Activated T-helper 2 cell treated with anti-CD3 and anti-CD28 coated beads, Interferon-gamma antibody, Interleukin-2, Interleukin-4, amounts not matched to agents 10 μg/mL and 5 μg/mL and 100 μg/mL, durations not matched to agents 14 hours and 24 hours and 36 hours (primary cell): ENCODE measurements at places on chromosomes 1 and 21. TPM values are rescaled to one million over a fixed set of nuclear protein-coding genes. Genes with fewer than 3 reads are reported as not detected.

Gene LCE3D
- not detected in 2 replicates for total RNA-seq

Gene FNDC10
- 10.4 and 11.8 TPM in 2 replicates for total RNA-seq

Gene LSS
- total RNA-seq, result 28.5 and 30.5 TPM in 2 replicates

Gene CFHR5
- not detected in 2 replicates for total RNA-seq

Gene ST6GALNAC3
- total RNA-seq, result 0.53 TPM in 1 of 2 replicates, not detected in the other

DNA sequence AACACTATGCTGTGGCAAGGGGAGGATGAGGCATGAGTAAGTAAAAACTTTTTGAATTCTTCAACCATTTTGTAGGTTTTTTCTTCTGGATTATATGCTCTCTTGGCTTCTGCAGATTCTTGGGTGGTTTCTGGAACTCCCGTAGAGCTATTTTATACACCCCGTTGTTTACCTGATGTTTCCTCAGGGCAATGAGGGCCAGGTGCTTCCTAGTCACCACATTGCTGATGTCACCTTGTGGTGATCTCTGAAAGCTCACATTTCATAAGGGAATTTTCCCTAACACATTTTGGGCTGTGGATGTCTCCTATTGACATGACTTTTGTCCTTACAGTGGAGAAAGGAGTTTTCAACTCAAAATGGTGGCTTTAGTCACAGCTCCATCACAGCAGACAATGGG is 356.6 kb downstream of the PLA2G4A start:
- no peaks in the 10 kb centered on the region for H3K4me1 ChIP-seq
- DNase-seq, result no peak
- no peaks in the 10 kb centered on the region for H3K36me3 ChIP-seq
- no peak overlapping the region for H3K27ac ChIP-seq

GRCh38 chr1:222927031-222927430 is 112.2 kb downstream of the DISP1 start:
- H3K4me1 ChIP-seq, result no peaks in the 10 kb centered on the region
- H3K27me3 ChIP-seq, result no peaks in the 10 kb centered on the region
- H3K36me3 ChIP-seq, result no peaks in the 10 kb centered on the region
- H3K4me3 ChIP-seq, result no peak overlapping the region

DNA sequence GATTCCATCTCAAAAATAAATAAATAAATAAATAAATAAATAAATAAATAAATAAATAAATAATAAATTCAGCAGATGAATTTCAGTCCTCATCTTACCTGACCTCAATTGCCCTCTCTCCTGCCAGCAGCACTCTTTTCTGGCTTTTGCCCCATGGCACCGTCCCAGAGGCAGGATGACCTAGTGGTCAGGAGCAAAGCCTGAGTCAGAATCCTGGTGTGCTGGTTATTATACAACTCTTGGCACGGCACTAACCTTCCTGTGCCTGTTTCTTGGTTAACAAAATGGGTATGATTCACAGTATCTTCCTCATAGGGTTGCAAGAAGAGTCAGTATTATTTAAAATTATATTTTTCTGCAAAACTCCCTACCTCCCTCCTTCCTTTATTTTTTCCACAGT is 43.0 kb downstream of the NKAIN1 start:
- H3K4me3 ChIP-seq, result no peak overlapping the region
- H3K27me3 ChIP-seq, result no peaks in the 10 kb centered on the region
- H3K4me1 ChIP-seq, result no peaks in the 10 kb centered on the region
- no peak overlapping the region for H3K27ac ChIP-seq
- no peaks in the 10 kb centered on the region for H3K36me3 ChIP-seq

- H3K27me3 ChIP-seq, result peaks cover 26% of the 10 kb centered on the region
- DNase-seq, result no peak
- H3K4me3 ChIP-seq, result no peak overlapping the region
- no peaks in the 10 kb centered on the region for H3K36me3 ChIP-seq
- H3K27ac ChIP-seq, result no peak overlapping the region
Observed at GRCh38 chr1:204153667-204154066, 1.8 kb upstream of the ETNK2 start.

DNA sequence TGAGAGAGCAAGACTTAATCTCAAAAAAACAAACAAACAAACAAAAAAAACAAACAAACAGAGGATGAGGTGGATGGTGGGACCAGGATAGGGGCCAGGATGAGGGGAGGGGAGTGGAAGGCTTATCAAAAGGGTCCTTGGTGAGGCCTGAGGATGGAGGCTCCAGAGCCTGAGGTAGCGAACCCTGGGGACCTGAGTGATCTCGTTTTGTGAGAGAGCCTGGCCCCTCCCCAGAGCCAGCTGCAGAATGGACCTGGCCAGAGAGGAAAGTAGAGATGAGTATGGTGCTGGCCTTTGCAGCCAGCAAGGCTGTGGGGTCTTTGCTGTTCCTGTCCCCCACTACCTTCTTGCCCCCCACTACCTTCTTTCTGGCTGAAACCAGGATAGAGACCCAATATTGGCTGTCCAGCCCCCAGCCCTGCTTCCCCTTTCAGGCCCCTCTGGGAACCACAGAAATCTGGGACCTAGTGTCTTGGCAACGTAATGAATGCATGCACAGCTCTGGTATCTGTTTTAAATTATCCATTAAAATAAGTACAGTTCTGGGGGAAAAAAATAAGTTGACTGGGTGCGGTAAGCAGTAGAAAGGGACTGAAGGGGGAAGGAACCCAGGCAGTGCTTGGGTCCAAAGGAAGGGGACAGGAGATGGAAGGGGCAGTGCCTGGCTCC is 1.1 kb upstream of the LMNA start:
- peaks cover 34% of the 10 kb centered on the region for H3K4me1 ChIP-seq
- DNase-seq, result no peak
- H3K36me3 ChIP-seq, result peaks cover 18% of the 10 kb centered on the region
- H3K4me3 ChIP-seq, result peak overlapping the region; percentile 95
- H3K27me3 ChIP-seq, result peaks cover 1% of the 10 kb centered on the region

DNA sequence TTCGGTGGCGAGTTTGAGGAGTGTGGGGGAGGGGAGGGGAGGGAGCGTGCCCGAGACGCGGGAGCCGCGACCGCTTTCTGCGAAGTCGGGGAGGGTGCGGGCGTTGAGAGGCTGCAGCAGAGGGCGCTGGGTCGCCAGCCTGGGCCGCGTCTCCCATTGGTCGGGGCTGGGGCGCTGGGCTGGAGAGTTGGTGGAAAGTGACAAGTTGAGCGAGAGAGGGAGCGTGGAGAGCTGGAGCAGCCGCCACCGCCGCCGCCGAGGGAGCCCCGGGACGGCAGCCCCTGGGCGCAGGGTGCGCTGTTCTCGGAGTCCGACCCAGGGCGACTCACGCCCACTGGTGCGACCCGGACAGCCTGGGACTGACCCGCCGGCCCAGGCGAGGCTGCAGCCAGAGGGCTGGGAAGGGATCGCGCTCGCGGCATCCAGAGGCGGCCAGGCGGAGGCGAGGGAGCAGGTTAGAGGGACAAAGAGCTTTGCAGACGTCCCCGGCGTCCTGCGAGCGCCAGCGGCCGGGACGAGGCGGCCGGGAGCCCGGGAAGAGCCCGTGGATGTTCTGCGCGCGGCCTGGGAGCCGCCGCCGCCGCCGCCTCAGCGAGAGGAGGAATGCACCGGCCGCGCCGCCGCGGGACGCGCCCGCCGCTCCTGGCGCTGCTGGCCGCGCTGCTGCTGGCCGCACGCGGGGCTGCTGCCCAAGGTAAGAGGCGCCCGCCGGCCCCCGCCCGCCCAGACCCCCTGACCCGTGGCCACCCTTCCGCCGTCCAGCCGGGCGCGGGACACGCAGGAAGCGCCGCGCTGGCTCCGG is at the start of gene ROR1:
TSS of gene ROR1 (plus strand) at position 203 of the 802 bp plus-strand sequence.
- no peaks in the 10 kb centered on the region for H3K36me3 ChIP-seq
- H3K27ac ChIP-seq, result no peak within 1 kb of the TSS
- peaks cover 64% of the 10 kb centered on the region for H3K27me3 ChIP-seq
- H3K4me3 ChIP-seq, result peak within 1 kb of the TSS; percentile 84

DNA sequence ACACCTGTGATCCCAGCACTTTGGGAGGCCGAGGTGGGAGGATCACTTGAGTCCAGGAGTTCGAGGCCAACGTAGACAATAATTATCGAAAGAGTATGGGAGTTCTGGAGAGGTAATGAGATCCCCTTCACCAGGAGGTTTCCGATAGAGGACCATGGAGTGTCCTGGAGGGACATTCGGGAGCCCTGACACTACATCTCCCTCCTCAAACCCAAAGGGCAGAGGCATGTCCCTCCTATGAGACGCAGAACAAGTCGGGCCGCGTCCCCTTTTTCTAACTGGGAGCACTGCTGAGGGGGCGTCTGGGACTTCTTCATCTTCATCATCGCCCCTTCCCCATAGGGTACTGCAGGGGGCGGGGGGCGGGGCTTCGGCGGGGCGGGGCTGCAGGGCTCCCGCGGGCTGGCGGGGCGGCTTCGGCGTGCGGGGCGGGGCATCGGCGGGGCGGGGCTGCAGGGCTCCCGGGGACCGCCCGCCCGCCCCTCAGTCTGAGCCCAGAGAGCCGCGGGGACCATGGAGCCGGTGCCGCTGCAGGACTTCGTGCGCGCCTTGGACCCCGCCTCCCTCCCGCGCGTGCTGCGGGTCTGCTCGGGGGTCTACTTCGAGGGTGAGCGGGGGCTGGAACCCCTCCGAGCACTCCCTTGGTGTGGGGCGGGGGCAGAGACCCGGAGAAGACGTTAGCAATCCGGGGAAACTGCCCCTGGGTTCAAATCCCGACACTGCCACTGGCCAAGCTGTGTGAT is at the start of gene THEMIS2:
TSS of gene THEMIS2 (plus strand) at position 486 of the 743 bp plus-strand sequence. CDS start at position 514, 28 bp downstream.
- peak; percentile 68 for DNase-seq
- H3K27me3 ChIP-seq, result no peaks in the 10 kb centered on the region
- H3K27ac ChIP-seq, result peak within 1 kb of the TSS; percentile 76
